Kasumi-1 (cell line): ENCODE measurements at places on chromosomes 5 and 9.
A peak's percentile ranks its signal among the peaks of the same experiment; 100 is the strongest.

DNA sequence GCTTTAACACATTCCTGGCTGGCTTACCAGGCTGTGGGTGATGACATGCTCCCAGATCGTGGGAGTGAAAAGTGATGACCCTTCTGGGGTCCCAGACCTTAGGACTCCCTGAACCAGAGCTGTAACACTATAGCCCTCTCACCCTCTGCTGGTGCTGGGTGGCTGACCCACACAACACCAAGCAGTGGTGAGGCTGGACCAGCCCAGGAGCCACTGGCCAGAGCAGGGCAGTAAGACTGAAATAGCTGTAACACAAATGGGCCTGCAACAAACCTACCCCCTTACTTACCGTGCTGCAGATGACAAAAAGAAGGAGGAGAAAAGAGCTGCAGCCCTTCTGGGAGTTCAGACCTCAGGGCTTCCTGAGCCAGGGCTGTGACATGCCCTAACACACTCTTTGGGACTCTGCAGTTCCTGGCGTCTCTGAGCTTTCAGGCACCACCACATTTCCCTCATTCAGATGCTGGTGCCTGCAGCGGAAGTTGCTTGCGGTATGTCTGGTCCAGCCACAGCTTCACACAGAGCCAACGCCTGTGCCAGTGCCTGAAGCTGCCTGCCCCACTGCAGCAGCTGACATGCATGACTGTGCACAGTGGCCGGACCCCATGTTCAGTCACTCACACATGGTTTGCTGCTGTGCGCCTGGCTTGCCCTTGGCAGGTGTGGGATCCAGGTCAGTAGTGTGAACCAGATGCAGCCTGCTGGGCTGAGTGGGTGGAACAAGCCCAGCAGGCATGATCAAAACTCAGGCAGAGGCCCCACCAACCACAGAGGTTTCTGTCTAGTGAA lies 1247.4 kb downstream of the EFNA5 start:
- DNase-seq = no peak

GRCh38 chr5:56003179-56003578 lies 8.4 kb upstream of the IL6ST start:
- no peak for DNase-seq

GRCh38 chr9:32403567-32404260 lies 19.3 kb downstream of the ACO1 start:
- DNase-seq = no peak

GRCh38 chr5:141747152-141748141 lies 65.4 kb upstream of the ARAP3 start:
- no peak for DNase-seq

DNA sequence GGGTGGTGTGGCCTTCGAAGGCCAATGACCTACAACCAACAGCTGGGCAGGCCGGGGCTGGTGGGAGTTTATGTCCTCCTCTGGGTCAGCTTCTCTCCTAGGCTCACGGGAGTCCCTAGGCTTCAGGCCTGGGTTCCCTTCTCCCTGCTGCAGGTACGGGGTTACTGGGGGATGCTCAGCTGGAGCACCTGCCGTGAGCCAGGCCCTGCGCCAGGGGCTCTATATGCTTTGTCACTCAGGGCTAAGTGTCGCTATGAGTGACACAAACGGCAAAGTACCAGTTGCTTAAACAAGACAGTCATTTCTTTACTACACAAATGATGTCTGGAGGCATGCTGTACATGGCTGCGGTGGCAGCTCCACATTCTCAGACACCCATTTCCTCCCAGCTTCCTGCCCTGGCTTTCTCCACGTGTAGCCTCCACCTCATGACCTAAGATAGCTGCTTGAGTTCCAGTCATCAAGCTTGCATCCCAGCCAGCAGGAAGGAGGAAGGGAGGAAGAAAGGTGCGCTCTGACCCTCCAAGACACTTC lies 22.5 kb upstream of the NINJ1 start:
- DNase-seq = no peak

DNA sequence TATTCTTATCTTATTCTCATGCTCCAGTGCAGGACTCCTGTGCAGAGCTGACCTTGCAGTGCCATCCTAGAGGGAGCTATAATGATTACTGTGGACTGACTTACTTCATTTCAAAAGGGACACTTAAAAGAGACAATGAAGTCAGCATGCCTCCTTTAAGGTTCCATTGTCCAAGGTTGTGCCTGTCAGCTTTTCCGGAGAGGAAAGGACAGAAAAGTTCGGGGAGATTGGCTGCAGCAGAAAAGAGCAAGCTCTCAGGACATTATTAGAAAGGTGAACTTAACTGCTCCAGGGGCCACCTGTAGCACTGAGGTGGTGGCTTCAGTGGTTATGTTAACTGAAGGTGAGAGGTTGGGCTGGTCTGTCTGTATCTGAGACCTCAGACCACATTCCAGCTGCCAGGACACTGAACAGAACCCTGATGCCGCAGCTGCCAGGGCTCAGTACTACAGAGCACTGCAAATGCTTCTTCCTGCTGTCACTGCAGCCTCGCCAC lies 112.9 kb downstream of the ST8SIA4 start:
- no peak for DNase-seq

DNA sequence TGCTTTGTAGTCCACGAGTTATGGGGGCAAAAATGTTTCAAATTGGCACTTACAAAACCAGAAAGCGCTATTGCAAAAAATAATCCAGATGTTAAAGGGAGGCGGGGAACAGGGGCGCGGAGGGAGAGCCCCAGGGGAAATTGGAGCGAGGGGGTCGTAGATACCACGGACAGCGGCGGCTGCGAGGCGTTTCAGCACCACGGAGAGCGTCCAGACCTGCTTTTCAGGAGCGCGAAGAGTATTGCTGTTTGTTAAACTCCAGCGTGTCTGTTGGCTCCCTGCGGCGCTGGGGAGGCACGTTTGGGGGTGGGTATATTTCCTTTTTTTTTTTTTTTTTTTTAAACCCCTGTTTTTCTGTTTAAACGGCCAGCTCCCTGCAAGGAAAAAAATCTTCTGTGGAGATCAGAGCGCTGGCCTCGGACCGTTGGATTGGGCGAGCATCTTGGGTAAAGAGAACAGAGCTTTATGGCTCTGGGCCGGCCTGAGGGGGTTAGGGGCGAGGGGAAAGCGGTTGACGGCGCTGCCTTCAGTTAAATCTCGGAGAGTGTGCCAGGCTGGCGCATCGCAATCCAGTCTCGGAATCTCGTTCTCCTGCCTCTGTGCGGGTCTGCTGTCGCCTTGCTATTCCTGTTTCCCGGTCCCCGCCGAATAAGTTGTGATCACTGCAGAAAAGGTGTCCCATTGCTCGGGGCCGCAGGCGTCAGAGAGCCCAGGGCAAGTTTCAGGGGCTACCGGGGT lies at the start of gene GLRA1:
GLRA1 (minus strand) TSS at position 288 of the 738 bp plus-strand sequence. CDS start 302 bp downstream, outside the sequence.
- DNase-seq = peak; percentile 62

DNA sequence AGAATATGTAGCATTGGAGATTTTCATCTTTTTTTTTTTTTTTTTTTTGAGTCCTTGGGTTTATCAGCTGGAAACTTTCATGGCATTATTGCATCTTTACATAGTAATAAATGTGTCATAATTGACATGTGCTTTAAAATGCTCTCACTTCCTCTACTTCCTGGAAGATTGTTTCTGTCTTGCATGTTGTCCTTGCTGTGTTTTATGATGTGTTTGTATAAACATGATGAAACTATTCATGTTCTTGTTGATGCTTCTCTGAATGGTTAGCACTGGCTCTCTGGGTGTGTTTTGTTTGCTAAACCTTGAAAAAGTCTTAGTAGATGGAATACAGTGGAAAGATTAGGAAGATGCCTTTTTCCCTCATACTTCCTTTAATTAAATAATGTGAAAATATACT lies 87.9 kb downstream of the IQGAP2 start:
- no peak for DNase-seq

DNA sequence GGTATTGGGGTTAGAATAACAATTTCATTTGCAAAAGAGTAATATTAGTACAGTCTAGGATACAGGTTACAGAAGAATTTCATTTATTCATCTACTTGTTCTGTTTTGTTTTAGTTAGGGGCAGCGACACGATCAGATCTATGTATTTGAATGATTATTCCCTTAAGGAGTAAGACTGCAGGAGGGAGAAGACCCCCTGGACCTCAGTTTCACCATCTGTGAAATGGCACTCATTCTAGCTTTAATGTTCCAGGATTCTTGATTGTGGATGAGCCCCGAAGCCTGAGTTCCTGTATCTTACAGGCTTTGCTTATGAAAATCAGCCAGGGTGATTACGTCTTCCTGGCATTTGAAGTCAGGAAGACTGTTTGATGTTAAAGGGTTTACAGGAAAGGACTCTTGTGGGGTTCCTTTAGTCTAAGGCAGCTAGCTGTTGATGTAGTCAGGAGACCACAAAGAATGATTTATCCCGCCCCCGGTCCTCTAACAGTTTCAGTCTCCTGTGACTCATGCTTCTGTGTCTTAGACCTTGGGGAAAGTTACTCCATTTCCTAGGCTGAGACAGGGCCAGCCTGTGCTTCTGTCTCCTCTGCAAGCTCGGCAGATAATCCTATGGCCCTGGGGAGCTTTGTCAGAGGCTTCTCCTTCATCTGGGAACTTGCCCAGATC lies 11.5 kb downstream of the SMIM3 start:
- DNase-seq = peak; percentile 98

- DNase-seq = no peak
These were observed 12.3 kb downstream of the GAPT start for GRCh38 chr5:58503390-58504046.

DNA sequence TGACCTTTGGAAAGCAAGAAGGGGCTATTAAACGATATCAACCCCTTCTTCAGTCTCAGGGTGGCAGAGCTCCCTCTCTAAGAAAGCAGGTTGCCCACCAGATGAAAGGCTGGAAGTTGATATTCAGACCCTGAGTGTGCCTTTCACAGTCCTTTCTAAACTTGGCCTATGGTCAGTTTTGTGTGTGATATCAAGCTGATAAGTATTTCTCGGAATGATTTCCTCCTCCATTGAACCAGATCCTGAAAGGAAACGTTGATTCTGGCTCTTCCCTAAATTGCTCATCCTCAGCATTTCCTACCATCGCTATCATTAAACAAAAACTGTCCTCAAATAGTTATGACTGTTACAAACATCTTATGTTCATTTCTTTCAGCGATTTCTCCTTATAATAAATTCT lies 130.4 kb downstream of the CEMIP2 start:
- no peak for DNase-seq

DNA sequence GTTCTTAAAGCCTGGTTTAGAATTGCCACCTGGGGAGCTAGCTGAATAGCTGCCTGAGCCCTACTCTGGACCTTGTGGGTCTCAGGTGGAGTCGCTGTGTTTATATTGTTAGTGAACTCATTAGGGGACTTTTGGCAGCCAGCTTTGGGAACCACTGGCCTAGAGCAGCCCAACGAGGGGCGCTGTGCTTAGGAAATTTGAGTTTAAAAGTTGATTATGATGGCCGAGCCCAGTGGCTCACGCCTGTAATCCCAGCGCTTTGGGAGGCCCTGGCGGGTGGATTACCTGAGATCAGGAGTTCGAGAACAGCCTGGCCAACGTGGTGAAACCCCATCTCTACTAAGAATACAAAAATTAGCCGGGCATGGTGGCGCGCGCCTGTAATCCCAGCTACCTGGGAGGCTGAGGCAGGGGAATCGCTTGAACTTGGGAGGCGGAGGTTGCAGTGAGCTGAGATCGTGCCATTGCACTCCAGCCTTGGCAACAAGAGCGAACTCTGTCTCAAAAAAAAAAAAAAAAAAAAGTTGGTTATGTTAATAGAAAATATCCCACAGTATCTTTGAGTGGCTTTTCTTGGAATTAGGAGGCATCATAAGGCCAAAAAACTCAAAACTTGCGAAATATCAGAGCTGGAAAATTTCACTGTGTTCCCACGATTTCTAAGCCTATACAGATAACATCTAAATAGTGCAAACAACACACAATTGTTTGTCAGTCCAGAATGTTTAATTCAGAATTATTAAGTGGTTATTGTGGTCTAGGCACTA lies 809 bp downstream of the MCCC2 start:
- DNase-seq = no peak

DNA sequence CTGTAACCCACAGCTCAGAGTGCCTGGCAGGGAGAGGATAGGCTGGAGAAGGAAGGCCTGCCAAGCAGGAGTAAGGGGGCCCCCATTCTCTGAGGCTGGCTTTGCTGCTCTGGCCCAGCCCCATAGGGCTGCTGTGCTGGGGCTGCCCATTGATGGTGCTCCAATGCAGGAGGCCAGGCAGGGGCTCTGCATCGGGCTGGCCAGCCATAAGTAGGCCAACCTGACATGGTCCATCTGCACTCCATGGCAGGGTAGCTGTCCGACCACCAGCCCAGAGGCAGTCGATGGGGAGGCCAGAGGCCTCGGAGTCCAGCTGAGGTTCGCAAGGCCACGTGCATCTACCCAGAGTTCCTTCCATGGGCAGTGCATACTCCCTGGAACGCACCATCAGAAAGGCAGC lies 75.0 kb upstream of the PITX1 start:
- DNase-seq = no peak

DNA sequence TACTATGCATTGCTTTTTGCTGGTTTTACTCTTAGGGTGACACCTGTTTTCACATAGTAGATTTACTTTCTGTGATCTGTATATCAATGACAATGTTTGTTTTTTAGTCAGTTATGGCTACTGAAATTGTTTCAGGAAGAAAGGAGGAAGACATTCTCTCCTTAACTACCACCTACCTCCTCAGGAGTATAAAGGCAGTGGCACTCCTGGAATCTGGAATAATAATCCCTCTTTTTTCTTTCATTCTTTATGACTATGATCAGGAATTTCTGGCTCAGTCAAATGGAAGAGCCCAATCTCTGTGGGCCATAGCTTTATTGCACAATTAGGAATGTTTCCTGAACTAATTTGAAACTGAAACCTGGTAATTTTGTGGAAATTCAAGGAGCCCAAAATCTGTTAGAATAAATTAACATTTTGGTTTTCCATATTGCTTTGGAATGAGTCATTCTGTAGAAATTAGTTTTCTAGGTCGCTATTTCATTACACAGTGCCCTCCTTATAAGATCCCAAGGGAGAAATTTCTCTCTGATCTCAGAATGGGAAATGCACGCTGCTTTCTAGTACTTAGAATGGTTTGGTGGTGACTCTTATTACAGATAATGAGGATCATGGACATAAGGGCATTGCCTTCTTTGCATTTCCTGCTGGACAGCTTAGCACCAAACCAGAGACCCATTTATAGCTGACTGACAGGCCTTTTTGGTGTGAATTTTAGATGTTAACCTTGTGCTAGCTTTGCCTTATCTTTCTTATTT lies 95.3 kb upstream of the VLDLR start:
- DNase-seq = no peak

DNA sequence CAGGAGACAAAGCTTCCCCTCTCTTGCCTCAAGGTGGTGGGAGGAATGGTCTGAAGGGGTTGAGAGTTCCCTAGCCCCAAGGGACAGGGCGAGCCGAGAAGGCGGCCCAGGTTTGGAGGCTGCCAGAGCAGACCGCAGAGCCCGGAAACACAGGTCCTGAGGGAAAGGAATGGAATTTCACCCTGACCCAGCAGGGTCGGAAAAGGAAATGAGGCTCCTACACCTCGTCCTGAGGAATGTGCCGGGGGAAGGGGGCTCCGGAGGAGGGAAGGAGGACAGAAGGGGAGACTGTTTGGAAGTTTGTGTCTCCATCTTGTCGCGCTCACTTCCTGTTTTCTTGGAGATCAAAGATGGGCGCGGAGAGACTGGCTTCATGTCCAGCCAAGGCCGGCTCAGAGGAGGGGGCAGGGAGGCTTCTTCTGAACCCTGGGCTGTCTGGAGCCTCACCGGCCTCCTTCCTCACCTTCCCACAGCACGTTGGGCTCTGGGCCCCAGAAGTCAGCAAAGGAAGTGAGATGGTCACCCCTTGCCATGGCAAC lies 9.6 kb downstream of the ENG start:
- DNase-seq = no peak

GRCh38 chr9:106878081-106878837 lies 15.3 kb downstream of the ZNF462 start:
- DNase-seq = no peak
